ENCODE measurements at places on chromosomes 4 and X.

GRCh38 chrX:39439906-39440798, 638.9 kb downstream of the MID1IP1 start:
- no peak for DNase-seq

- DNase-seq: no peak
These were observed 32.0 kb downstream of the CXCL8 start for GRCh38 chr4:73772363-73772762.

- no peak for DNase-seq
These were observed at the start of gene LDB2 for GRCh38 chr4:16897991-16898827. Gene LDB2, minus strand, starts transcription at chr4:16898645.

DNA sequence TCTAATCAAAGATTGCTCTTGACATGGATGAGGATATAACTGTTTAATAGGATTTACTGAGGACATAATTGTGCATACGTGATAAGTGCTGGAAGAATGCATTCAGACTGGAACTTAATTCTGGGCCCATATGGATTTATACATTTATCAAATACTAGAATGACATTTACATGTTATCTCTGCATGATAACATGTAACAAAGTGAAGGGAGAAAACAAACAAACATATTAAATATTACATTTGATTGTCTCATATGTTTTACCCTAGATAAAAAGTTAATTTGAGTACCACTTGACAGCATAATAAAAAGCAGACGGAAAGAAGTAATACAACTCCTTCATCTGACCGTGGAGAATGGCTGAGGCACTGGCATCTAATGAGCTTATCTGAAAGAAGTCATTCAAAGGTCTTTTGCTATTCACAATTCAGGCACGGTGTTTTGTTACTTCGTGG, 297.8 kb downstream of the PPP3CA start:
- no peak for DNase-seq

GRCh38 chrX:71814123-71814912, 51.2 kb downstream of the CXorf49B start:
- DNase-seq: no peak

- DNase-seq: no peak
These were observed 50.0 kb upstream of the CLCN4 start for GRCh38 chrX:10106806-10107205.

GRCh38 chrX:114332766-114333165, 251.1 kb upstream of the HTR2C start:
- no peak for DNase-seq
